ENCODE measurements at places on chromosomes 3 and 15.

DNA sequence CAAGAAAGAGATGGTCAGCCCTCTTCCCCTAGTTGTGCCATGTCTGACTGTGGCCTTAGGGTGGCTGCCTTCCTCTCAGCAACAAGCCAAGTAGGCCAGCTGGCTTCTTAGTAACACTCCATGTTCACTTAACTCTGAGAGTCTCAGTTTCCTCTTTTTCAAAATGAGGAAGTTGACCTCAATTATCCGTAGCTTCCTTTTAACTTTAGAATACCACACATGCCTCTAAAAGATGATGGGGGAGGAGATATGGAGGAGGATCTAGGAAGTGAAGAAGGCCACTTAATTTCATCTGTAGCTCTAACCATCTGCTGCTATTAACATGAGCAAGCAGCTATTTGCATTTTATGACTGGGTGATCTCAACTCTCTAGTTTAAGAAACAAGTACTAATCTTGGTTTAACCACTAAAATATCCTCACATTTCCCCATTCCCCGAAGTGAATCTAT, 32.9 kb downstream of the CD200R1L start:
- DNase-seq: no peak

DNA sequence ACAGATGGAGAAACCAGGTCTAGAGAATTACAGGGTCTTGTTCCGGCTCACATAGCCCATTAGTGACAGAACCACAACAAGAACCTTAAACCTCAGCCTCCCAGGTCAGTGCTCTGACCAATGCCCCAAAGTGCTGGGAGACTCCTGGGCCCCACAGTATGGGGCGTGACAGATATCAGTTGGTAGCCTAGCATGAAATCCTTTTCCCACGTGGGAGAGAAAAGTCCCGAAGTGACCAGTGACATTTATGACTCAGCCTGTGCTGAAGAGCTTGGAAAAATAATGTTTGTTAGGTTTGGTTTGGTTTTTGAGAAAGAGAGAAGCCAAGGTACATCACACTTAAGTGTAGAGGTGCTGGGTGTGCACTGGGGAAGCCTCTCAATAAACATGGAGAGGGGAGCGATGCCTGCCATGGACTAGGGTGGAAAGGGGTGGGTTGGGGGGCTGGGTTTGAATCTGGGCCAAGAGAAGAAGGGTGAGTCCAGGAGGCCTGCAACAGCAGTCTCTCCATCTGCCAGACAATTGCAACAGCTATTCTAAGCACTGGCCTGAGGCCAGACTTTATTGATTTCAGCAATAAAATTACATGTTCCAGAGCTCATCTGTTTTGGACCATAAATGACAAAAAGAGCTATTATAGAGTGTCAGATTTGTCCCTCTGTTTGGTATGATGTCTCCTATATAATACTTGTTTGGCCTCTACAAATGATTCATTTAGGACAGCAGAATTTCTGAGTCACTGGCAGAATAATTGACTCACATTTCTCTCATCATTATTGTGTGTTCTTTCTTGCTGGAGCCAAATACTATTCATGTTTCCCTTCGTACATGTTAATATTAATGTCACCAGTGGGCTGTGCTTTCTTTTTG, 43.4 kb downstream of the C2CD4A start:
- no peak for DNase-seq

DNA sequence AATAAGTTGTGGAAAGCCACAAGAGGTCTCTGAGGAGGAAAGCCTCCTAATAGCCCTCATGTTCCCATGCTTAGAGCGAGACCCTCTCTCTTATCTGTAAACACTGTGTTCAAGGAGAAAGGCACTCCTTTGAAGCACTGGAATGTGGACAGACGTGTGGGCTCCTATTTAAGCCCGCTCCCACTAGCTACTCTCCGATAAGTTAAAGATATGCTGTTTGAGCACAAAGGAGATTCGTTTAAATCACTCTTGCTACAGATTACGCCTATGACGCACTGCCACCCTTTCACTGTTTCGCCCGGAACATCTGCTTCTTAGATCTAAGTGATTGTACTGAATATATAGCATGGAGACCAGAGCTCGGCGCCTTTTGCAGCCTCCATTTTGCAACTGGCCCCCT, 57.8 kb upstream of the FAM3D start:
- no peak for DNase-seq

DNA sequence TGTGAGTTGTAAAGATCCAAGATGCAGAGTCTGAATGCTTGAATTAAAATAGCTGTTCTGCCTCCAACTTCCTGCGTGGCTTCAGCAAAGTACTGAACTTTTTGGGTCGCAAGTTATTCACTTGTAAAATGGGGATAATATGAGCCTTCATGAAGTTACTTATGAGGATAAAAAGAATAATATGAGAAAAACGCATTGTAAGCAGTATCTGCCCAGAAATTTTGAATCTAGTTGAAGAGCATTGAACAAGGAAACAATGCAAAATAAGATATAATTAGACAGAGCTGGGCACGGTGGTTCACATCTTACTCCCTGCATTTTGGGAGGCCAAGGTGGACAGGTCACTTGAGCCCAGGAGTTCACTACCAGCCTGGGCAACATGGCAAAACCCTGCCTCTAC, 37.8 kb downstream of the AQP9 start:
- no peak for DNase-seq

DNA sequence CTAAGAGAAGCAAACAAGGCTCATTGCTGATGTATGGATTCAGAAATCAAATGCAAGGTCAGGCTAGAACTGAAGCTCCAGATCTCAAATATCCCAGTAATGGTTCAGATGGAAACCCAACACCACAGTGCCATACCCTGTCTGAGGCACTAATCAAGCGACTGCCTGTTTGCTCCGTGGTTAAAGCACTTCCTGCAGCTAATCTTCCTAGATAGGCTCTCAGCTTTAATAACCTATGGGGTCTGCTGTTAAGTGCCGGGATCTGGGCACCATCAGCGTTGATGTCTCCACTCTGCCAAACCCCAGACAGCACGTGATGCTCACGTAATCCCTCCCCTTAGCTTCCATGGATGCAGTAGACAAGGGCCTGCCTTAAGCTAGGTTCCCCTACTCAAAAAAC, 262.6 kb downstream of the MECOM start:
- no peak for DNase-seq

DNA sequence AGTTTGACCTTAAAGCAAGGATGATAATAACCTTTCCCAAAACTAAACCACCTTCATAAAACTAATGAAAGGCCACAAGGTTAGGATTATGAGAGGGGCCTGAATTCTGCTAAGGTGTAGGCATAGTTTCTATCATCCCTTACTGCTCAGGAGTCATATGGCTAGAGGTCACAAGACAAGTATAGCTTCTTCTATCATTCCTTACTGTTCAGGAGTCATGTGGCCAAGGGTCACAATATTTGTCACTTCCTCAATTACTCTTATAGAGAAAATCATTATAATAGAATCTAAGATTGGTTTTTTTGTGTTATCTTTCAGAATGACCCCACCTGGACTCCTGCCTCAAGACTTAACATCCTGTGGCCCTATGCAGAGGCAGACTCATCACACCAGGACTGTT, 36.6 kb downstream of the HERC1 start:
- no peak for DNase-seq

DNA sequence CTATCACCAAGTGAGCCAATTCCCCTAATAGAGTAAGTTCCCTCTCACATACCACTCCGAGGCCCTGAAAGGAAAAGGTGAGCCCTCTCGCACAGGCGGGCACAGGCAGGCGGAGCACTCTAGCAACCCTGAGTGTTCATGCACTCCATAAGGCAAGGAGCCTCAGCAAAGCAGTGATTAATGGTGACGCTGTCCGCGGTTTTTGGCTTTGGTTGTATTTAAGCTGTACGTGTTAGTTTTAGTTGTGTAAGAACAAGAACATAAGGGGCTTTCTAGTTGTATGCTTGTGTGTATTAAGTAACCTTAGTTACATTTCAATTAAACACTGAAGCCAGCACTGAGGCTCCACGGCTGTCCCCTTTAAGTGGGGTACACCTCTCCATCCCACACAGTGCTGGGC, 33.1 kb downstream of the KLHL25 start:
- DNase-seq: no peak

- DNase-seq: no peak
These were observed 1.2 kb downstream of the UROC1 start for GRCh38 chr3:126516152-126516935.

- DNase-seq: no peak
These were observed 247.2 kb downstream of the PTPRG start for GRCh38 chr3:61808526-61808925.

- DNase-seq: no peak
These were observed 56.3 kb downstream of the KLF15 start for GRCh38 chr3:126300761-126301481.

DNA sequence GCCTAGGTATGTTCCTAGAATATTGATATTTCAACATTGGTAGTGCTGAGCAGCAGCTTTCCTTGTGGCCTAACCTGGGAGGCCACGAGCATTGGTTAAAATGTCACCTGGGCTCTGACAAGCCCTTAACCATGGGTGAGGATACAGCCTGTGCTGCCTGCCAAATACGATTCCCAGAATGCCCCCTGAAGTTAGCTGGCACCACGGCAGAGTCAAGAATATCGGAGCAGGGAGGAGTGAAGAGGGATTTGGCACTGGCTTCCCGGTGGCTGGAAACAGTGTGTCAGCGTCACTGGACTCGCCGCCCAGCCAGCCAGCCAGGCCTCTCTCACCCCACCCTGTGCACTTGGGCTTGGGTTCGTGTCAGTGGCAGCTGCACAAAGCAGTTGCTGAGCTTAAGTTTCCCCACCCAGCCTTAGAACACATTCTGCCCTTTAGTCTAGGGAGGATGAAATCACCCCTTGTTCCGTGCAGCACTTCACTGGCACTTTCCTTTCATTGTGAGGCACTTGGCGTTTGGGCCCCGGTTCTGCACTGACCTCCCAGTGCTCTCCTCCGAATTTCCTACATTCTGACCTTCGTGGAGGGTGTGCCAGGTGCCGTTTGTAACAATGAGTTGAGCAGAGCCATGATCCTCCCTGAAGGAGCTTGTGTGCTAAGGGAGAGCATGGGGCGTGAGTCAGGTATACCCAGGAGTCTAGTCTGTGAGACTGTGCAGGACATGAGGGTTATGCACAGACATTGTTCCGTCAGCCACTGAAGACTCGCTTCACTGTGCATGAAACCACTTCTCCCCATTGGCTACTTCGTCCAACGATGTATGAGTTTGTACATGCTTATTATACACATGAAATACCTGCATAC, 152.8 kb upstream of the BHLHE40 start:
- peak; percentile 38 for DNase-seq

- DNase-seq: no peak
These were observed 44.4 kb upstream of the GK5 start for GRCh38 chr3:142269767-142270166.

GRCh38 chr3:87260270-87260669, 16.1 kb downstream of the POU1F1 start:
- DNase-seq: no peak

DNA sequence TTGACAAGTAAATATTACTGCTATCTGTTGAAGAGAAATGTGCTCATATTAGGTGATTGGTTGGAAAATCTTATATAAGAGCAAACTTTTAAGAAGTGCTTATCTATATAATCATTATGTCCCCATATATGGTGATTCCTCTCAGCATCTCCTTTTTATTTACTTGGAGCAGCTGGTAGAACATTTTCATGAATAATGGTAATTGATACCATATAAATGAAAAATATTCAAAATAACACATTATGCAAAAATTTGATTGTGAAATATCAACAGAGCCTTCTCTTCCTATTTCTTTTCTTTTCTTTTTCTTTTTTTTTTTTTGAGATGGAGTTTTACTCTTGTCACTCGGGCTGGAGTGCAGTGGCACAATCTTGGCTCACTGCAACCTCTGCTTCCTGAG, 56.2 kb downstream of the ROBO2 start:
- no peak for DNase-seq

DNA sequence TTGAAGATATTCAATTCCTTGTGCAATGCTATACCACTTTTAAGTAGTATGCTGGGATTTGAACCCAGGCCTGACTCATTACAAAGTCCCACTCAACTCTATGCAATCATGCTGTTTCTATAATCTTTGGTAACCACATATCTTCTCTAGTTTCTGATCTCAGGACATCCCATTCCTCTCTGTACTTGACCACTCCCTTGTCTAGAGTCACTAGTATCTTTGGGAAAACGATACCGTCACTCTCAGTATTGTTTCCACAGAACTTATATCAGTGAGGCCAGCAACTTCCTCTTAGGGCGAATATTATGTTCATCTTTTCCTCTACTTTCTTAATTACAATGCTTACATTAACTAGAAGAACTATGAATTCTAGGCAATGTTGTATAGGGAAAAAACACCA, 137.3 kb upstream of the TSPAN3 start:
- DNase-seq: no peak

- DNase-seq: no peak
These were observed 1.0 kb downstream of the SHOX2 start for GRCh38 chr3:158105119-158105709.

GRCh38 chr15:78938658-78939488, 6.0 kb downstream of the CTSH start:
- no peak for DNase-seq

DNA sequence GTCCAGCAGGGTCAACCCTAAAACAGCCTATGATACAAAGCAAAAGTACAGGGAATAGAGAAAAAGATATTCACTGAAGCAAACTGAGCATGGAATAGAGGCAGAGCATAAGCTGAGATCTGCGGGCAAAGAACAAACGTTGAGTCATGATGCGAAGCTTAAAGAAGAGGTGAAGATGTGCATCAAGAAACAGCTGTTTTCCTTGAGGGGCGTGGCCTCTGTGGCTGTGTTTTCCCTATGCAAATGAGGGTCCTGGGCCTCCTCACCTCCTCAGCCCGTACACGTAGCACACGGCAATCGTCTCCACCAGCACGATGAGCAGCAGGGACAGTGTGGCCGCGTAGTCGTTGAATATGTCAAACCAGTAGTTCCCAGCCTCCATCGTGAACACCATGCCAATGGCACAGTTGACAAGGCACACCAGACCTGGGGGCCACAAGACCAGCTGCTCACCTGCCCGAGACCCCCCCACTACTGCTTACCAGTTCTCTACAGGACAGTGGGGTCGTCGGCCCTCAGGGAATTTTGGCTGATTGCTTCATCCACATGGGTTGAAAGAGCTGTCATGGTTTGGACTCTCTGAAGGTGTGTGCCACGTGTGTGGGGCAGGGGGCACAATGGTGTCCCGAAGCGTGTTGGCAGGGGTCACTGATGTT, 33.6 kb downstream of the SLC6A20 start:
- no peak for DNase-seq

DNA sequence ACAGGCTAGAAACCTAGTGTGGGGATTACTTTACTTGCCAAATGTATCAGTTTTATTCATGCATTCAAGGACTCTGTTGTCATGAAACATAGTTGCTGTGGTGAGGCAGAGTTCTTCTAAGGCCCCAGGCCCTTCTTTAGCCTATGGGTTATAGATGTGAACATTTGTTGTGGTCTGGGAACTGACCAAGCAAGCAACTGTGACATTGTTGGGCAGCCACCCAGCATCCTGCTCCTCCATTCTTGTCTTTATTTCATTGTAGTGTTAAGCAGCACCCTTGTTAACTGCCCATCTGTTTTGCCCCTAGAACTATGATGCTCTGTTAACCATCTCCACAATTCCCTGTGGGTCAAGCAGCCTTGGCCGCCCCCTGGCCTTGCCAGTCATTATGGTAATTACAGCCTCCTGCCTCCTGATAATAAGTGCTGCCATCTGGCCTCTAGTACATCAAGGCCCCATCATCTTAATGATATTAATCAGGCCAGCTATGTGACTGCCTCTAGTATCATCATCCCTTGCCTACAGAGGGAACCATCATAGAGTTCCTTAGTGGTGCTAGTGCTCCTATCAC, 12.2 kb upstream of the IFT57 start:
- no peak for DNase-seq

All from anterior cingulate cortex (tissue), 58 donors.